Thyroid gland (tissue), 4 donors: ENCODE measurements at places on chromosomes 4 and X. TPM values are rescaled to one million over a fixed set of nuclear protein-coding genes. Genes with fewer than 3 reads are reported as not detected.
A peak's percentile ranks its signal among the peaks of the same experiment; 100 is the strongest.

GRCh38 chrX:18640686-18641085 is 31.2 kb downstream of the RS1 start:
- no peaks in the 10 kb centered on the region for H3K4me1 ChIP-seq
- no peak overlapping the region for H3K4me3 ChIP-seq
- H3K27me3 ChIP-seq = no peaks in the 10 kb centered on the region
- no peaks in the 10 kb centered on the region for H3K36me3 ChIP-seq
- no peak for DNase-seq
- H3K27ac ChIP-seq = no peak overlapping the region

GRCh38 chr4:188986271-188986689 is 847.0 kb downstream of the TRIML1 start:
- DNase-seq = no peak
- no peak overlapping the region for H3K4me3 ChIP-seq
- no peaks in the 10 kb centered on the region for H3K36me3 ChIP-seq
- no peaks in the 10 kb centered on the region for H3K4me1 ChIP-seq
- no peak overlapping the region for H3K27ac ChIP-seq

- H3K27me3 ChIP-seq = no peaks in the 10 kb centered on the region
- no peak overlapping the region for H3K27ac ChIP-seq
- no peak for DNase-seq
- H3K36me3 ChIP-seq = no peaks in the 10 kb centered on the region
Measured at GRCh38 chrX:97860226-97860625, 976.5 kb downstream of the RPA4 start.

The ZNF630 gene
- 6.4 TPM for total RNA-seq

GRCh38 chrX:2767631-2768455 is 16.0 kb downstream of the XG start:
- no peaks in the 10 kb centered on the region for H3K4me1 ChIP-seq
- H3K27me3 ChIP-seq = no peaks in the 10 kb centered on the region

The TLR3 gene
- total RNA-seq = 6.5 TPM

DNA sequence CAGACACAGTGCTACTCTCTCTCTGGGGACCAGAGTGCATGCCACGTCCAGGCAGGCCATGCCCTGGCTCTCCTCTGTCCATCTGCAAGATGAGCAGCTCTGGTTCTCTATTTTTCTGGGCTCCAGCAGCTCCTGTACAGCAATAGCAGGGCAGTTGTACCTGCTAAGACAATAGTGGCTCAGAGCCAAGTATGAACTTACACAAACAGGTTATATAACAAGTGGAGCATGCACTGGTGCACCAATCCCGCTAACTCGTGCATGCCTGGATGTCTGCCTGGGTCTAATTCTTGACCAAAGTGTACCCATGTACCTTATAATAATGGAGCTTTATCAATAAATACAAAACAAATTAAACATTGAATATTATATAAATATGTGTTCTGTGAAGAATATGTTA is 392.3 kb downstream of the CENPC start:
- no peak overlapping the region for H3K27ac ChIP-seq
- no peaks in the 10 kb centered on the region for H3K4me1 ChIP-seq
- no peak for DNase-seq
- H3K36me3 ChIP-seq = no peaks in the 10 kb centered on the region
- H3K4me3 ChIP-seq = no peak overlapping the region
- H3K27me3 ChIP-seq = no peaks in the 10 kb centered on the region

DNA sequence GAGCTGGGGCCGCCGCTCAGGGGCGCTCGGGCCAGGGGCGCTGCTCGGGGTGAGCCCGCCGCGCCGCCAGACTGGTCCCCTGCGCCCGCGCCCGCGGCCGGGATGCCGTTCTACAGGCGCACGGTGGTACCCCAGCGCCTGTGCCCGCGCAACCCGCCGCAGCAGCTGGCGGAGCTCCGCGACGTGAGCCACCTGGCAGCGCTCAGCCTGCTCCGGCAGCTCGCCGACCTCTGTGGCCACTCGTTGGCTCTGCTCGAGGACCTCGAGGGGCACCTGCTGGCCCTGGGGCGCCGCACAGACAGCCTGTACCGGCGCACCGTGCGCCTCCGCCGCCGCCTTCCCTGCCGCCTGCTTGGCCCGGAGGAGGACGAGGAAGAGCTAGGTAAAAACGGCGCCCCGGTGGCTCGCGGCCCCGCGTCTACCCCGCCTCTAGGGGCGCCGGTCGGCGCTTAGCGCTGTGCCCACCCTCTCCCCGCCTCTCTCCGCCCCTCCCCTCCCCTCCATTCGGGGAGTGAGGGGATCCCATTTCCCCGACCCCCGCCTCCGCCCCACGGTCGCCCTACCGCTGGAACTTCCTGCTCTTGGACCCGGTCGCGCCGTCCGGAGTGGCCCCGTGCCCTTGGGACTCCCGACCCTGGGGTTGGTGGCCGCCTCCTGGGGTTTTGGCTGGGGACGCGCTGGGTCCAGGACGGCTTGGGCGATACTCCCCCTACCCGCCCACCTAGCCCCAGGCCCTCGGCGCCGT is 513 bp downstream of the NHSL2 start:
- H3K27me3 ChIP-seq = no peaks in the 10 kb centered on the region
- H3K4me1 ChIP-seq = no peaks in the 10 kb centered on the region
- H3K27ac ChIP-seq = peak overlapping the region; percentile 36
- no peaks in the 10 kb centered on the region for H3K36me3 ChIP-seq
- no peak overlapping the region for H3K4me3 ChIP-seq

- H3K36me3 ChIP-seq = no peaks in the 10 kb centered on the region
- peaks cover 7% of the 10 kb centered on the region for H3K4me1 ChIP-seq
Measured at GRCh38 chrX:154409222-154409871, at the start of gene DNASE1L1. Gene DNASE1L1, minus strand, starts transcription at chrX:154409254. Its CDS starts 3,686 bp downstream, at chrX:154405568.

The TRIM75 gene
- total RNA-seq = not detected

The SERTM2 gene
- total RNA-seq = not detected

GRCh38 chrX:72526534-72527508 is 45.8 kb downstream of the HDAC8 start:
- no peaks in the 10 kb centered on the region for H3K27me3 ChIP-seq
- DNase-seq = no peak
- no peak overlapping the region for H3K4me3 ChIP-seq

- H3K4me1 ChIP-seq = peaks cover 38% of the 10 kb centered on the region
- no peaks in the 10 kb centered on the region for H3K27me3 ChIP-seq
- H3K27ac ChIP-seq = peak overlapping the region; percentile 95
- peak; percentile 61 for DNase-seq
Measured at GRCh38 chrX:65671286-65671685, 3.8 kb downstream of the MSN start.

DNA sequence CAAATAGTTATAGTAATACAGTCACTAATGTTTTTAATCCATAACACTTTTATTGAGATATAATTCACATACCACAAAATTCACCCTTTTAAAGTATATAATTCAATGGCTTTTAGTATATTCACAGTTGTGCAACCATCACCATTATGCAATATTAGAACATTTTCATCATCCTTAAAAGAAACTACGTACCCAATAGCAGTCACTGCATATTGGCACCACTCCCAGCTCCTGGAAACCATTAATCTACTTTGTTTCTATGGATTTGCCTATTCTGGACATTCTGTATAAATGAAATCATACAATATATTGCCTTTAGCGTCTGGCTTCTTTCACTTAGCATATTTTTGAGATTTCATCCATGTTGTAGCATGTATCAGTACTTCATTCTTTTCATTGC is 99.3 kb downstream of the AMMECR1 start:
- no peak for DNase-seq
- no peaks in the 10 kb centered on the region for H3K27me3 ChIP-seq
- H3K36me3 ChIP-seq = no peaks in the 10 kb centered on the region
- H3K27ac ChIP-seq = no peak overlapping the region

The PGM2 gene
- total RNA-seq = 25.1 TPM

DNA sequence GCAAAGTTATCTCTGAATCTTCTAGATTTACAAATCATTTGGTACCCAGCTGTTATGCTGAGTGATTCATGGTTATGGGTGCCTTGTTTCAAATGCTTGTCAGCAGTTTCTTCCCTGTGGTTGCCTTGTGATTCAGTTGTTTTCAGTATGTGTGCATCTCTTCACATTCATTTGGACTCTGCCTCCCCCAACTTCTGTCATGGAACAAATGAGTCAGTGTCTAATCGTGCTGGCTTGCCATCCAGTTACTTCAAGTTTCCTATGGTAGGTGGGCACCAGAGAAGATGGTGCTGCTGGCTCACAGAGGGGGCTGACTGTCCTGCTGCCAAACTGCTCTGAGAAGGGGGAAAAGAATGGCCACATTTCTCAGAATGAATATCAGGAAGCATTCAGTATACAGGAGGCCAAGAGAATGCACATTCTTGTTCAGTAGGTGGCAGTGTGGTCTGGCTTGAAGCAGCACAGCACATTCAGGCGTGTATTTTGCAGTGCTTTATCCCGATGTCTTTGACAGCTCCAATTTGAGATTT is 260.9 kb downstream of the GLUD2 start:
- H3K27me3 ChIP-seq = no peaks in the 10 kb centered on the region
- H3K27ac ChIP-seq = no peak overlapping the region
- peak; percentile 0 for DNase-seq

- no peak overlapping the region for H3K27ac ChIP-seq
- H3K4me1 ChIP-seq = no peaks in the 10 kb centered on the region
- H3K4me3 ChIP-seq = no peak overlapping the region
- no peaks in the 10 kb centered on the region for H3K27me3 ChIP-seq
- no peaks in the 10 kb centered on the region for H3K36me3 ChIP-seq
- no peak for DNase-seq
Measured at GRCh38 chr4:143397335-143397734, 60.7 kb downstream of the GAB1 start.

The GPR78 gene
- total RNA-seq = not detected

DNA sequence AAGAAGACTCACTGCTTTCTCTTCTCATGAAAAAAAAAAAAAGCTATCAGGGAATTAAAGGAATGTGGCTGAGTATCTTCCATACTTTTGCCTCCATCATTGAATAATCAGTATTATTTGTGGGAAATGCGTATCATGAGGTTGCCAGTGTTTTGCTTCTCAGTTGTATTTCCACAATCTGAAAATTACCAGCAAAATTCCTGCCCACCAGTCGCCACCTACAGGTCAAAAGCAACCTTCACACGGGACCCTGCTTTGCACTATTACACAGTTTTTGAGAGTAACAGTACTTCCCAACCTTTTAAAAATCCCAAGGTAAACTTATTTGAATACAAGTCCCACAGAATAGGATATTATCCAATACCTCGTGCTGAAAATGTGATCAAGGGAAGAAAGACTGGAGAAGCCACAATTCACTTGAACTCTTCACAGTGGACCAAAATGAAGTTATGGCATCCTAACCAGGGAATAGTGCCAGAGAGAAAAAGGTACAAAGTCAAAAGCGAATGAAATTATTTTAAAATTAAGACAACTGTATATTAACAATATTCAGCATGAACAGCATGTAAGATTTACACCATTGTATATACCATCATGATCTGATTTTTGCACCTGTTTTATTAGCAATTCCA is 30.4 kb downstream of the PGRMC1 start:
- H3K4me3 ChIP-seq = no peak overlapping the region
- DNase-seq = peak; percentile 19
- H3K27ac ChIP-seq = no peak overlapping the region

- H3K27me3 ChIP-seq = no peaks in the 10 kb centered on the region
- no peaks in the 10 kb centered on the region for H3K4me1 ChIP-seq
- H3K4me3 ChIP-seq = peak overlapping the region; percentile 66
- peak overlapping the region; percentile 63 for H3K27ac ChIP-seq
- no peak for DNase-seq
Measured at GRCh38 chrX:112839856-112840255, 775 bp downstream of the AMOT start.

The FGG gene
- not detected for total RNA-seq

GRCh38 chrX:135543924-135544323 is 23.5 kb downstream of the INTS6L start:
- no peak for DNase-seq
- peaks cover 5% of the 10 kb centered on the region for H3K4me1 ChIP-seq
- no peak overlapping the region for H3K4me3 ChIP-seq
- no peaks in the 10 kb centered on the region for H3K36me3 ChIP-seq

The LIMCH1 gene
- total RNA-seq = 174 TPM

The CPLX1 gene
- not detected for total RNA-seq
